ENCODE measurements at places on chromosomes 7 and 10.

GRCh38 chr7:75776295-75776971, 4.4 kb upstream of the CCL26 start:
- DNase-seq: peak; percentile 19

GRCh38 chr10:30056281-30056680, 3.1 kb downstream of the JCAD start:
- DNase-seq: no peak

DNA sequence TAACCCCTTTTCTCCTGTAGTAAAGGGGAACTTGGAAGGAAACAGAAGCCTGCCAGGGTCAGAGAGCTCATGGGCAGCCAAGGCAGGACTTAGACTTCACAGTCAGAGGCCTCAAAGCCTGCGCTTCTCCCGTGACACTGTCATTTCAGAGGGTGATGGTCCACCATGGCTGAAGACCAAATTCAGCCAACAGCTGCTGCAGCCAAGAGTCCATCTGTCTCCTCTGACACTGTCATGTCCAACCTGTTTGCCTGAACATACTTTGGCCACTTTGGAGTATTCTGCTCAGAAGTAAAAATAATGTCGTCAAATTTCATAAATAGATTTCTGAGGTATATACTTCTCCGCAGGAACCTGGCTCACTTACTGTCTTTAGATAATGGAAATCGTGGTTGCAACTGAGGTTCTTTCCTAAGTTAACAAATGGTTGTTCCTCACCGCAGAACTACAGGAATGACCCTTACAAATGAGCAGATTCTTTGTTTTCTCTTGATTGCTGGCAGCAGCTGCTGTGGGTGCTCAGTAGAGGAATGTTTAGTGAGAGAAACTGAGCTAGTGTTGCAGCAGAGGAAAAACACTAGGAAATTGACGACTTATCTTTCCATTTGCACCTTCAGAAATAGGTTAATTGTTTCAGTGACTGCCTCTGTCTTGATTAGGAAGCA, 626.5 kb downstream of the SDK1 start:
- DNase-seq: no peak

- DNase-seq: no peak
Observed at GRCh38 chr10:98349508-98349922, 65.5 kb downstream of the PYROXD2 start.

- no peak for DNase-seq
Observed at GRCh38 chr7:67878808-67879207, 882.2 kb downstream of the TYW1 start.

- DNase-seq: no peak
Observed at GRCh38 chr10:60645980-60646379, 132.3 kb upstream of the CDK1 start.

- DNase-seq: no peak
Observed at GRCh38 chr10:101237081-101237981, 8.1 kb upstream of the LBX1 start.

- no peak for DNase-seq
Observed at GRCh38 chr10:36183056-36183455, 541.0 kb upstream of the FZD8 start.

DNA sequence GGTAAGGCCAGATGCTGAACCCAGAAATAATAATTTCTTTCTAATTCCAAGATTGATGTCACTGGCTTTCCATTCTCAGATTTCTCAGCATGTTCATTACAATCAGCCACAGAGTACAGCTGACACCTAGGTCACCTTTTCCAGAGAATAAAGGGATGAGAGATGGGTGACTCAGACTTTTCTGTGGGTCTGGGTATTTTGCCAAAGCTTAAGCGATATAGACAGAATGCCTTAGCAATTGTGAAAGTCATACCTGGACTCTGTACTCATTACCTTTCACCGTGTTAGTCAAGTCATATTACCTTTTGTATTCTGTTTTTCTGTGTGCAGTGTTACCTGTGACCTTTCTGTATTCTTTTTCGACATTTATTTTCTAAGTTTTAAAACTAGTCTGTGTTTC, 10.6 kb upstream of the PRTFDC1 start:
- DNase-seq: no peak

DNA sequence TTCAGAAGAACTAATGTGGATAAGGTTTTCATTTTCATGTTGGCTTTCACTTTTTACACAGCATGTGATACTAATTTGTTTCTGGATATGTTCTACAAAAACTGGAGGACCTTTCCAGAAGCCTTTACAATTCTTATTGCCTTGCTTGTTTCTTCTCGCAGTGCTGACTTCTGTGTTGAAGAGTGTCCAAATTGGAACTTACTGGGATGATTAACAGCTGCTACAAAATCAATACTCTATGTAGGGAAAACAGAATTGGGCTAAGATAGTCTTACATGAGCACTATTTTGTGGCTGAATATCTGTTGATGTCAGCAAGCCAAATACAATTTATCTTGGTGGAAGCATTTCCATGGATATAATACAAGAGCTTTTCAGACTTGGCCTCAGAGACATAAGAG, 351.2 kb downstream of the DGKB start:
- no peak for DNase-seq

DNA sequence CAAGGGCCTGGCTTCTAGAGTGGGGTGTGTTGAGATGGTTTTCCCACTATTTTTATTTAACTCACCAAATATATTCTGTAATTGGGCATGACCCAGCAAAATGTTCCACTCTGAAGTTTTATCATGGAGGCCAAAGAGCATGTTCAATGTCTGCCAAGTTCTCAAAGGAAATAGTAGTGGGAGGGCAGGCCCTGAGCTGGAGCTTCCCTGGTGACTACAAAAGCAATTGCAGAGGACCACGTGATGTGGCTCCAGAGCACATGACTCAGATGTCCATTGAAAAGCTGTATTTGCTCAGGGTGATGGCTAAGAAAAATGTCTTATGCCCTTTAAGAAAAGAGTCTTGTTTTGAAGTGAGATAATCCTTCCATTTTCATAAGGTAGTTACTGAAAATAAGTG, 1024.8 kb downstream of the LRMDA start:
- no peak for DNase-seq

GRCh38 chr10:132715776-132716680, 69.9 kb downstream of the NKX6-2 start:
- no peak for DNase-seq

DNA sequence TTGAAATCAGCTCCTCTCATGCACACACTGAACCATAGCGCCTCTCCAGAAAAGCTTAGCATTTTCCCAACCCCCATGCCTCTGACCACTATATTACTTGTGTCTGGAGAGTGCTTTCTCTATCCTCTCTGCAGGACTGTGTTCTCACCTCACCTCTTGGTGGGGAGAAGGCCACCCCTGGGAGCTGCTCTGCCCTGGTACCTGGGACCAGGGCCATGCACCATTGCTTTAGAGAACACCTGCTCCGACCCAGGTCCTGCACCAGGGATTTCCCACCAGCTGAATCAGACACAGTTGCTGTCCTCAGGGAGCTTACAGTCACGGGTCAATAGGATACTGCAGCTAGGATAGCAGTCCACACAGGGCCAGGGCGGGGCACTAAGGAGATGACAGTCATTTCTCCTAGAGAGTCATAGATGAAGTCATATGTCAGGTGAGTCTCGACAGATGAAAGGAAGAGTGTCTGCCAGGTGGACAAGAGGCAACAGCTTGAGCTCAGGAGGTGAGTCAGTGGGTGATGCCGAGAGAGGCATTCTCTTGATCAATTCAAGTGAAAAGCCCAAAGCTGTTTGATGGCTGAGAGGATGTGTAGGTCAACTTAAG, 619 bp upstream of the LMTK2 start:
- DNase-seq: no peak

- peak; percentile 94 for DNase-seq
Observed at GRCh38 chr10:31031558-31032257, at the start of gene ZNF438. TSS of gene ZNF438 (minus strand) at chr10:31031865. CDS start at chr10:30877034, 154,831 bp downstream.

- DNase-seq: no peak
Observed at GRCh38 chr7:36506820-36507219, 117.2 kb downstream of the ANLN start.

All from stimulated activated CD8-positive, alpha-beta memory T cell treated with anti-CD3 and anti-CD28 coated beads, Interleukin-12 subunit alpha, Interleukin-12 subunit beta, amount 100 ng/mL, for 4 hours (primary cell).